Sciatic nerve (tissue), 2 donors: ENCODE measurements at places on chromosomes 5 and 9. TPM values are rescaled to one million over a fixed set of nuclear protein-coding genes. Genes with fewer than 3 reads are reported as not detected.

GRCh38 chr5:140862441-140863295, 6.1 kb upstream of the PCDHA11 start:
- no peak for DNase-seq

DNA sequence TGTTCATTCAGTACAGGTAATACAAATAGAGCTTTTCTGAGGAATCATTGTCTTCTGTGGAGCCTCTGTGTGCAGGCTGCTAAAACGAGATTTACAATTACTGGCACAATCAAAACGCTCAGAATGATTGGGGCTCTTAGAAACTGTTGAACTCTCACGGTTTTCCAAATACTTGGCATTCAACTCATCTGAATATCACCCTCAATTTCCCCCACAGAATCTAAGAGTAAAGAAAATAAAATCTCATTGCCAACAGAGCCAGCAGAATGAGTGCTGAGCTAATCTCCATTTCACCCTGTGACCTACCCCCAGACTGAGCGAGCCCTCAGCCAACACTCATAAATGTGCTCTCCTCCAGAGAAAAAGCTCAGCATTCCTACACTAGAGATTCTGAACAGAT, 35.3 kb upstream of the TMED7 start:
- no peak for DNase-seq

DNA sequence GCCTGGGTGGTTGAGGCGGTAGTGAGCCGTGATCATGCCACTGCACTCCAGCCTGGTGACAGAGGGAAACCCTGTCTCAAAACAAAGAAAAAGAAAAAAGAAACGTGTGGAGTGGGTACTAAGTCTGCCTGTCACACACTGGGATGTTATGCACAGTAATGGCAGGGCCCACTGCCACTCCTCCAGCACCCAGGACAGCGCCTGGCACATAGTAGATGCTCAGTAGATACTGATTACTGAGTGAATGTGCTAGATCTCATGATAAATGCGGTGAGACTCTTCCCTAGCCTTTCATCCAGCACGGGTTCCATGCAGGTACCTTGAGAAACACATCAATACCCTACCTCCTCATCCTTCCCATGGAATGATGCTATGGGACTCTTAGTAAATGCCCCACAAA, 87.4 kb upstream of the HSPA9 start:
- no peak for DNase-seq

DNA sequence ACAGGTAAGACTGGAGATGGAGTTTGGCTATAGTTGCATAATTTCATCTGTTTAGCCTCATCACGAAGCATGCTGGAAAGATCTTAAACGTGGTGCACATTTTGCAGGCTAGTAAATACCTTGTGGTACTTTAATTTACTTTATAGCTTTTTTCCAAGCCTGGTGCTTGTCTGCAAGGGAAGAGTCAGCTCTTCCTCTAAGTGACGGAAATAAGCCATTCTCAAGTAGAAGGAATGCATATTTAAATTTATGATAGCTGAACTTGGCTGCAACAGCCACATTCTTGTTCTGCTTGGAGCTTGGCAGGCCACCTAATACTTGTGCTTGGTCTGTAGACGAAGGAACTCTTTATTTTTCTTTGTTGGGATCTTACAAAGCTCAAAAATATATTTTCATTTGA, 188.0 kb upstream of the PIK3R1 start:
- DNase-seq: no peak

DNA sequence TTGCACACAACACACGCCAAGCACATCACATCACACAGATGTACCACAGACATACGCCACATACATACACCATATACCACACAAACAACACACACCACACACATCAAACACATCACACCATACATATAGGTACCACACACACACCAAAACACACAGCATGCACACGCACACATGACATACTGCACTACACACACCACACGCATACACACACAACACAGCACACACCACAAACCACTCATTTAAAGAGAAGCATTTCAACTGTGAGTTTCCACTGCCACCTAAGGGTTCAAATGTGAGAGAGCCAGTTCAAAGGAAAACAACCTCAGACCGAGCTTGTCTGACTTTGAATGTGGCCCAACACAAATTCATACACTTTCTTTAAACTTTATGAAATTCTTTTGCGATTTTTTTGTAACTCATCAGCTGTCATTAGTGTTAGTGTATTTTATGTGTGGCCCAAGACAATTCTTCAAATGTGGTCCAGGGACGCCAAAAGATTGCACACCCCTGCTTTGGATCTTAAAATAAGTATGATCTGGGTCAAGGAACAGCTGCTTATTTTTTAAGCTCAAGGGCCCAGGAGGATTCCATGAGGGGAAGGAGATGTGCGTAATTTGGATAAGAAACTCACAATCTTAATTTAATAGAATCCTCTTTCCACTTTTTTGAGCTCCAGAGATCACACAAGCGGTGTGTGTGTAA, 494.6 kb downstream of the GADD45G start:
- no peak for DNase-seq

- DNase-seq: no peak
These were observed 96.7 kb downstream of the PAX5 start for GRCh38 chr9:36937346-36937745.

- DNase-seq: no peak
These were observed 87.5 kb downstream of the KDM4C start for GRCh38 chr9:6845128-6845826.

GRCh38 chr9:109653470-109653869, 126.5 kb upstream of the PALM2AKAP2 start:
- DNase-seq: no peak

GRCh38 chr5:57527870-57528269, 45.3 kb upstream of the ACTBL2 start:
- no peak for DNase-seq

- no peak for DNase-seq
These were observed 90.8 kb upstream of the EQTN start for GRCh38 chr9:27387722-27388121.

- DNase-seq: no peak
These were observed at the start of gene TNFSF15 for GRCh38 chr9:114805670-114806525. TSS of gene TNFSF15 (minus strand) at chr9:114806039. CDS start at chr9:114806012, 27 bp downstream.

DNA sequence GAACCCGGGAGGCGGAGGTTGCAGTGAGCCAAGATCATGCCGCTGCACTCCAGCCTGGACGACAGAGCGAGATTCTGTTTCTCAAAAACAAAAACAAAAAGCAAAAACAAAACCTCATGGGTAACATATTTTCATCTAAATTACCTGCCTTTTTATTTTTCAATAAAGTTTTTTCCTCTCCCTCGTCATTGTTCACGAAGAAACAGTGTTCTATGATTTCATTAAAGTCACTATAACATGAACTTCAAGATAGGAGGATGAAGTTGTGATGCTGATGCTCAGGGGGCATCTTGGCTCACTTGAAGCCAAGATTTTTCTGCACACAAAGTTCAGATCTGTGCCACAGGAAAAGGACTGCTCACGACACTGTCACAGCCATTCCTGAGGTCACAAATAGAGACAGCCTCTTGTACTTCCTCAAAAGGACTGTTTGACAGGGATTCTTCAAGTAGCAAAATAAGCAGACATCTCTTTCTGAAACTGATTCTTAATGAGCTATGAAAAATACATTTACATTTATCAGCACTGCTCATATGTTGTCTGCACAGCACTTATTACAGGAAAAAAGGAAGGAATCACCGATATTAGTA, 16.1 kb downstream of the NIPSNAP3B start:
- no peak for DNase-seq

- DNase-seq: no peak
These were observed 298.4 kb downstream of the DEPDC1B start for GRCh38 chr5:60401526-60401925.

DNA sequence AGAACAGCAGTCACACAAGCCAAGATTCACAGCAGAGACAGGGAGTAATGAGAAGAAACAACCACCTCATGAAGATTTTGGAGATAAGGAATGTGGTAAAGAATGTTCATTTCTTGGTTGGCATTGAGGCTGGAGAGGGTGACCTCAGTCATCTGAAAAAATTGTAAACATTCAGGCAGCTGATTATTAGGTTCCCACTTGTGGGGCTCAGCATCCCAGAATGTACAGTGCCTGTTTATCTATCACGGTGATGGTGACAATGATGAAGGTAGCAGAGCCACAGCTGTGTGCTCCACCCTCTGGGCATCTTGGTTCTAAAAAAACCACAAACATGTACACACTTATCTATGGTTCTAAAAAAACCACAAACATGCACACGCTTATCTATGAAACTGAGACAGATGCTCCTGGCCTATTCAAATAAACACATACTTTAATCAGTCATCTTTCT, 143.9 kb upstream of the MOCS2 start:
- no peak for DNase-seq

DNA sequence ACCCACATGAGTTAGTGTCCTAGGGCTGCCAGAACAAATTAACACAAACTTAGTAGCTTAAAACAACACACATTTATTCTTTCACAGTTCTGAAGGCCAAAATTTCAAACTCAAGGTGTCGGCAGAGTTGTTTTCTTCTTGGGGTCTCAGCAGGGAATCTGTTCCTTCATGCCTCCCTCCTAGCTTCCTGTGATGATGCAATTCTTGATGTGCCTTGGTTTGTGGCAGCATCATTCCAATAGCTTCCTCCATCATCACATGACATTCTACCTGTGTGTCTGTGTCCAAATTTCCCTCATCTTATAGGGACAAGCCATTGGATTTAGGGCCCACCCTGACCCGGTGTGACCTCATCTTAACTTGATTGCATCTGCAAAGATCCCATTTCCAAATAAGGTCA, 12.2 kb upstream of the SLC25A48 start:
- DNase-seq: no peak

DNA sequence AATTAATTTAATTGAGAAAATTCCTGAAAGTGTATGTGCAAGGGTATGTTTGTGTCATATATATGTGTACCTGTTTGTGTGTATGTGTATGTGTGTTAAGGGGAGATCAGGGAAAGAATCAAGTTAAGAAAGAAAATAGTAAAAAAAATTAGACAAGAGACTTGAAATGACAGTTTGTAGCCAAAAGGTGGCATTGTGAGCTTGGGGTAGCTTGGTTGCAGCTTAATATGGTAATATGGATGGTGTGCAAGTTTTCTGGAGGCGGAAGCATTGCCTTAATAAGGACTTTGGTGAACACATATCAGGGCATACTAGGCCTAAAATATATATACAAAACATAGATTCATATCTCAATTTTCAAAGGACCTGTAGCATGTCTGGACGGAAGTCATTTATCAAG, 129.9 kb downstream of the INSYN2B start:
- DNase-seq: no peak

DNA sequence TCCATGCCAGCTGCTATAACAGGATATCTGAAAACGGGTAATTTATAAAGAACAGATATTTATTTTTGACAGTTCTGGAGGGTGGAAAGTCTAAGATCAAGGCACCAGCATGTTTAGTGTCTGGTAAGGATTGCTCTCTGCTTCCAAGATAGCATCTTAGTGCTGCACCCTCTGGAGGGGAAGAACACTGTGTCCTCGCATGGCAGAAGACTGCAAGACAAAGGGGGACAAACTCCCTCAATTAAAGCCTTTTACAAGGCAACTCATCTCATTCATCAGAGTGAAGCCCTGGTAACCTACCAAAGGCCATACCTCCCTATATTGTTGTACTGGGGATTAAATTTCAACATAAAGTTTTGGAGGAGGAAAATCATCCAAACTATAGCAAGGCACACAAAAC, 298.9 kb upstream of the EDIL3 start:
- DNase-seq: no peak

DNA sequence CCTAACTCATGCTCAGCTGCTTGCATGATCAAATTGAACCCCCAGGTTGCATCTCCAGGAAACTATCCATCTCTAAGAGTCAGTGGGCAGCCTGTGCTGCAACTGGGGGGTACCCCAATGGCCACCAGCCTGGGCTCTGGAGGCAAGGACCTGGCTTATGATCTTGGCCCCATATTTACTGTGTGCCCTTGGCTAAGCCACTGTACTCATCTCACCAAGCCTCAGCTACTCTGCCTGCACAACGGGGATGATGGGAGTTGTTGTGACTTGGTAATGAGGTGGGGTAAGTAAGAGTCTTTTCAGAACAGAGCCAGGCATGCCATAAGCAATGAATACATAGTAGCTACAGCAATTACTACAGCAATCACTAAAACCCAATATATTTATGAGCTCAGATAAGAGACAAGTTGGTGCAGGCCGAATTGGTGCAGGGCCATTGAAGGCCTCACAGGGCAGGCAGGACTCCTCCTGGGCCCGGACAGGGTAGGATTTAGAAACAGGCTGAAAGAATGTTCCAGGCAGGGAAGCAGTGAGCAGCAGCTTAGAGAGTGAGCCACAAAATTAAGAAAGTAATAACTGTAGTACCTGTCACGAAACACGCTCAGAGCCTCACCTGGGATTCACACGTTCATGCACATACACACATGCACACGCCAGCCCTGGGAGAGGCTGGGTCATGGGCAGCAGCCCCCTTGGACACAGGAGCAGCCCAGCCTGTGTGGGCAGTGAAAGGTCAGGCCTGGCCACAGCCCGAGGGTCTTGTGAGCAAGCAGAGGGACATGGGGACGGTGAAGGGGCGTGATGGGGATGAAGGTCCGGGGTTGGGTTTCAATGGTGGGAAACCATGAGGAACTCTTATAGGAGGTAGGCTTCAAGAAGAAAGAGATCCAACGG, 74.1 kb downstream of the PAX5 start:
- DNase-seq: no peak

- DNase-seq: no peak
These were observed 9.7 kb downstream of the LYRM7 start for GRCh38 chr5:131180407-131180806.

DNA sequence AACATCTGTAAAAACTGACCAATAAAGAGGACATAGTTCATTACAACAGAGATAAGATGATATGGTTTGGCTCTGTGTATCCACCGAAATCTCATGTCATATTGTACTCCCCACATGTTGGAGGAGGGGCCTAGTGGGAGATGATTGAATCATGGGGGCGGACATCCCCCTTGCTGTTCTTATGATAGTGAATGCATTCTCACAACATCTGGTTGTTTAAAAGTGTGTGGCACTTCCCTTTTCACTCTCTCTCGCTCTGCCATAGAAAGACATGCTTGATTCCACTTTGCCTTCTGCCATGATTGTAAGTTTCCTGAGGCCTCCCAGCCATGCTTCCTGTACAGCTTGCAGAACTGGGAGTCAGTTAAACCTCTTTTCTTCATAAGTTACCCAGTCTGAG, 292.8 kb downstream of the SLF1 start:
- DNase-seq: no peak

- peak; percentile 92 for DNase-seq
These were observed 2.4 kb upstream of the NR4A3 start for GRCh38 chr9:99819123-99819855.

The ZBTB6 gene
- 9.5 TPM for total RNA-seq

The ENTPD8 gene
- total RNA-seq: not detected

The NDUFS4 gene
- 75.4 TPM for total RNA-seq

The TUSC1 gene
- 11.4 TPM for total RNA-seq

The KCNV2 gene
- not detected for total RNA-seq

The GPR151 gene
- not detected for total RNA-seq

The ECSCR gene
- total RNA-seq: 32.3 TPM

The IFNA2 gene
- total RNA-seq: not detected

The LHX6 gene
- 11.5 TPM for total RNA-seq

The NOL8 gene
- total RNA-seq: 53.0 TPM
